ENCODE measurements at places on chromosomes 13 and 19.

- no peak for DNase-seq
Observed at GRCh38 chr13:70191034-70191433, 82.8 kb upstream of the KLHL1 start.

DNA sequence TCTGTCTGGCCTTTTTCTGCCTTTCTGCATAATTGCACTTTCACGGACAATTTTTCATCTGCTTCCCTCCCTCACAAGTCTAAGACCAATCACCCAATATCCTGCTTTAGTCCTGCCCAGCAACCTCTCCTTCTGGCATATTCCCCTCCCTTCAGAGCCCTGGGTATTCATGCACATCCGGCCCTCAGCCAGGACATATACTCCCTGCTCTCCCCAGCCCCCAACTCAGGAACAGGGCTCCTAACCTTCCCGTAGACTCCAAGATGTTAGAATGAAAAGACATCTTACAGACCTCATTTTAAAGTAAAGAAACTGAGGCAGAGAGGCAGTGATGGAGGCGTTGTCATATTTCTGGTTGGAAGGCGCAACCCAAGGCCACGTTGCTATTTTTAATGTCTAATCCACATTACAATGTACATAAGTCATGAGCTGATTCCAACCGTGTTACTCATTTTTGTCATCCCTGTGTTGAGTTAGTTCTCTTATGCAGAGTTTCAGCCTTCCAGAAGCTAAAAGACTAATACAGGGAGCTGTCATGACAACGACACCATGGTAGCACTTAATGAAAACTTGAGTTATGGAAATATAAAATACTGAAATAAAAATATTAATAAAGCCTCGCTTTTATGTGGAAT lies 209.2 kb downstream of the TSHZ3 start:
- DNase-seq, result no peak

GRCh38 chr13:60258349-60258748 lies 94.6 kb upstream of the DIAPH3 start:
- no peak for DNase-seq

GRCh38 chr13:60974296-60974695 lies 441.4 kb downstream of the PCDH20 start:
- DNase-seq, result no peak

GRCh38 chr19:37655301-37655688 lies at the start of gene ZFP30:
Gene ZFP30, minus strand, starts transcription at chr19:37655465. Its CDS starts 7,643 bp downstream, at chr19:37647822.
- DNase-seq, result peak; percentile 85

DNA sequence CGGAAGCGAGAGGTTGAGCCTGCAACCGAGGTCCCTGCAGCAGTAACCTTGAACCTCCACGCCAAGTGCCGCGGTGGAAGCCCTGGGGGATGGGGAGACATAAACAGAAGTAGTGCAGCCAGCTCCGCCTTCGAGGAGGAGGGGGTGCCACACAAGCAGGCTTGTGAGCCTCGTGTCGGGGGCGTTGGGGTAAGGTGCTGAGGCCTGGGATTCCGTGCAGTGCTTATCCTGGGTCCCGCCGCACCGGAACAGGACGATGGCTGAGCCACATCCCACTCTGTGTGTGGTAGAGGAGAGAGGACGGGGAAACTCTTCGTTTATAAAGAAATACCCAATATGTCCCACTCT lies 51.0 kb downstream of the SOX1 start:
- DNase-seq, result no peak

DNA sequence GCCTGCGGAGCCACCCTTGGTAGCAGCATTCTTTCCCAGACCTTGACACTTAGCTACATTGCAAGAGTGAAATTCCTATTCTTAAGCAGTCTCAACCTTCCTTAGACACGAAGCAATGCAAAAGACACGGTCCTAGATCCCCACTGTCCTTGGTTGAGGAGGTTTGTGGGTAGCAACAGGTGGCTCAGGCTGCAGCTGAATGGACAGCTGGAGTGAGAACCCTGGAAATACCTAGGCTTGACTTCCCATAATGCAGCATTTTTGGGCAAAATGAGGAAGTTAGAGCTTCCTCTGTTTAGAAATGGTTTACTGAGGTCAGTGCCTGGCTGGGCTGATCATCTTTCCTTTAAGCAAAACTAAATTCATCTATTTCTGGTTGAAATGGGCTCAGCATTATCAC lies 296.6 kb downstream of the RFC3 start:
- no peak for DNase-seq

DNA sequence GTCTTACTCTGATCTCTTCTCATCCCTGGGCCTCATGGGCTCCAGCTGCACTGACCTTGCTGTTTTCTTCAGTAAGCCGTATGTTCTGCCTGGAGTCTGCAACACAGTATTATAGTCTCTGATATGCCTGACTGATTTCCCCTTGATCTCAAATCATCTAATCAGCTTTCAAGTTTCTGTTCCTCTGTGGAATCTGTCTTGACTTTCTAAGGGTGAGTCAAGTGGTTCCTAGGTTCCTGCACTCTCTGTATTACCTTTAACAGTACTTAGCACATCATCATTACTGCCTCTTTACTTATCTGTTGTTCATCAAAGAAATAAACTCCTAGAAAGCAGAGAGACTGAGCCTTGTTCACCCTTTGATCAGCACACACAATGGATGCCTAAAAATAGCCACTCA lies 350.7 kb downstream of the LMO7 start:
- no peak for DNase-seq

DNA sequence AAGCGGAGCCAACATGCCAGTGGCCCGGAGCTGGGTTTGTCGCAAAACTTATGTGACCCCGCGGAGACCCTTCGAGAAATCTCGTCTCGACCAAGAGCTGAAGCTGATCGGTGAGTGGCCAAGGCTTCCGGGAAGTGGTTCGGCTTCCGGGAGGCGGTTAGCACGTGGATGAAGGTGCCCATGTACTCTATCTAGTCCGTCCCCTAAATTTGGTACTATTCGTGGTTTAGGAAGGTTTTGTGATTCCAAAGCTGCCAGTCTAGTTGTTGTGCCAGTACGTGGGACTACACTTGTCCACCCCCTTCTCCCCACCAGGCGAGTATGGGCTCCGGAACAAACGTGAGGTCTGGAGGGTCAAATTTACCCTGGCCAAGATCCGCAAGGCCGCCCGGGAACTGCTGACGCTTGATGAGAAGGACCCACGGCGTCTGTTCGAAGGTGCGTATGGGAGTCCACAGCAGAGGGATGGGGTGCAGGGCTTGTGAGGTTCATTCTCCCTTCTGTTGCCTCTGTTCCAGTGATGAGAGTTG lies 579 bp downstream of the RPS9 start:
- DNase-seq, result no peak

GRCh38 chr13:100542826-100543156 lies 45.8 kb downstream of the GGACT start:
- no peak for DNase-seq

Measured in right atrium auricular region (tissue), 2 donors.